ENCODE measurements at places on chromosomes 2 and 18.

- no peak for DNase-seq
These were observed 1.3 kb downstream of the SALL3 start for GRCh38 chr18:78980777-78981380.

- DNase-seq, result no peak
These were observed 3.9 kb downstream of the ANKRD44 start for GRCh38 chr2:197306696-197307040.

- no peak for DNase-seq
These were observed 39.9 kb upstream of the DARS1 start for GRCh38 chr2:136025057-136025973.

DNA sequence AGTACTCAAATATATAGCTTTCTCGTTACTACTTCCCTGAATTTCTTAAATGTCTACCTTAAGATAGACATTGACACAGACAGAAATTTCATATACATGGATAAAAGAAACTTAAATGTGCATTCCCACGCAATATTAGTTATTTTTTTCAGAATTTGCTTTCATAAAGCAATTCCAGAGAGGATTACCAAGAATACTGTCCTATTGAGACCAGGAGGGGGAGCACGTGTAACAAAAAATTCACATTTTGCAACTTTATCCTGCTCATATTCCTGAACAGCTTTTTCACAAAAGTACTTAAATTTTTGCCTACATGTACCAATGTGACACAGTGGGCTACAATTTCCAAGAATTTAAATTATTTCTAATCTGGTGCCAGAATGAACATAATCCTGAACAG lies 30.7 kb upstream of the ERCC3 start:
- DNase-seq, result no peak

GRCh38 chr2:9103663-9104277 lies 100.3 kb upstream of the MBOAT2 start:
- DNase-seq, result no peak

DNA sequence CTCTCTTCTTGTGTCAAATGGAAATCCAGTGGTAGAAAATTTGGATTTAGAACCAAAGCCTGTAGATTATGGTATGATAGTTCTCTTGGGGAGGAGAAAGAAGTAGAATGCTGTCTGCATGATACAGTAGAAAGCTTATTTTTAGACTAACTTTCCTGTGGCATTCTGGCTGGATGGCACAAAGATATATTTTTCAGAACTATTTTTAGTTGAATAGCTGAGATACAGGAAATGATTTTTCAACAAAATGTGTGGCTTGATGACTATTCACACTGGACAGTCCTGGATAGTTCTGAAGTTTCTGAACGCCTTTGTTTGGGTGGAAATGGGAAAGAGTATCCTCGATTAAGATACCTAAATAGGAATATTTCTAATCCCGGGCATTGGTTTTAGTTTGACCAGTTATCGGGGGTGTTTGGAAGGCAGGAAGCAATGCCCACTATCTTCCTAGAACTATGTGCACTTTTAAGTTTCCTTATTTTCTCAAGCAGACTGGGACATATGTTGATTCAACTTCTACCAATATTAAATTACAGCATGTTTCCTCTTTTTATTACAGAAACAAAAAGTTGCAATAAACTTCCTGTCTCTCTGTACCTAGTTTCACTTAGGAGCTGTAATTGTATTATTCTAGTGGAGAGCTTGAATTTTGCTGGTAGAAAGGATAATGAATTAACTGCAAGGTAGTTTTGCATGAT lies 32.1 kb downstream of the GDF7 start:
- DNase-seq, result no peak

- DNase-seq, result no peak
These were observed 236.8 kb downstream of the SEPTIN10 start for GRCh38 chr2:109376796-109377495.

DNA sequence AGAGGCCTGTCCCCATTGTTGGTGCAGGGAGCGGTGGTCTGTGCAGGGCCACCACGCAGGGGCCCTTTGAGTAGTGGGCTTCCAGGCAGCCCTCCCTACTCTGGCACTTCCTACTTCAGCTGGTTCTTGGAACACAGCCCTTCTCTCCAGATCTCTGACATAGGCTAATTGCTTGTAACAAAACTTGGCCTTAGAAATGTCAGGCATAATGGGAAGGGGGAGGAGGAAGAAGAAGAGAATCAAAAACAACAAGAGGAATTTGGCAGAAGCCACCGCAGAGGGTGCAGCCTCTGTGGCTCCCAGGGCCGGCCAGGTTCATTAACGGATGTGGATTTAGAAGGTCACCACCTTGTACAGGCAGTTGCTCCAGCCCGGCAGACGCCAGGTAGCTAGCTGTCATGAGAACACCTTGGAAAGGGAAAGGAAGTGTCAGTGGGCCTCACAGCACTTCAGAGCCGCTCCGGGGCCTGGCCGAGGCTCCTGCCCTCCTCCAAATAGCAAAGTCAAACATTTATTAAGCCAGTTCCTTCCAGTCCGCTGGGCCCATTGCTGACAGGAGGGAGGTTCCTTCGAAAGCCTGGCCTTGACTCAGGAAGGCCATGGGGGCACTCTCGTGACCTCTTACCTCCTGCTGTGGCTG lies 7.4 kb downstream of the BOD1L2 start:
- no peak for DNase-seq

GRCh38 chr2:234808907-234809306 lies 142.9 kb upstream of the SH3BP4 start:
- no peak for DNase-seq

GRCh38 chr2:20626698-20627513 lies 24.0 kb downstream of the HS1BP3 start:
- DNase-seq, result no peak

GRCh38 chr18:44047585-44047984 lies 633.1 kb upstream of the SETBP1 start:
- no peak for DNase-seq

GRCh38 chr2:164794432-164795231 lies 47.0 kb downstream of the COBLL1 start:
- DNase-seq, result no peak

DNA sequence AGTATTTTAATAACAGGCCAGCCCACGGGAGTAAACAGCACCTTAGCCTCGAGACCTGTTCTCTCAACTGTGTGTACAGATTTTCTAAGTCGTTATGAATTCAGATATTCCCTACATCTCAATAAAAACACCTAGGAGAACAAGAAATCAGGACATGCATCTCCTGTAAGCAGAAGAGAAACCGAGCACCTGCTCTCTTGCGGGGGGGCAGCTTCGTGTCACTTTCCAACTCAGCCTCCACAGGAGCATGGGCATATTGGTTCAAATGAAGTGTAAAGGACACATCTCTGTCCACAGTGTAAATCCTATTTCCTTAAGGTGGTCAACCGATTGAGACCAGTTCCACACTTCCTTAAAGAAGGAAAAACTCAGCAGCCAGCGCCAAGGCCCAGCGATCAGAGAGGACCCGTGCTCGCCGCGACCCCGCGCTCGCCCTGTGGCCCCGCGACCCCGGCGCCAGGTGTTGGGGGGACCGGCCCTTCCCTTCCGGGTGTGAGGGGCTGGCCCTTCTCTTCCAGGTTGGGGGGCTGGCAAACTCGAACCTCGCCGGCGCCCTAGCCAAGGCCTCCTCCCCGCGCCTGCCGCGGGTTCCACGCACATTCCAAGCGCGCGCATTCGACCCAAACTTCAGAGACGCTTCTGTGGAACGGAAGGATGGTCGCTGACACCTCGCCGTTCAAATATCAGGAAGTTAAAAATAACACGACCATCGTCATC lies 652 bp downstream of the SH3YL1 start:
- DNase-seq, result no peak

DNA sequence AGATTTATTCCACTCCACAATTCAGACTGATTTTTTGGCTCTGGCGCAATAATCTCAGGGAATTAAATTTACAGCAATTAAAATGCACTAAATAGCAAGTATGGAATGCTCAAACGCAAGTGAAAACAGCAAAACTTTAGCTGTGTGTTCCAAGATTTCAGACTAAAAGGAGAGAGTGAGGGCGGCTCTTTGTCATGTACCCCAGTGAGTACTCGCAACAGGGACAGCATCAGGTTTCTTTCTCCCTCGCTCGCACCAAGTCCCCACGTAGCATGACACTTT lies 1.1 kb downstream of the ROCK2 start:
- no peak for DNase-seq

GRCh38 chr18:27600245-27600644 lies 415.1 kb upstream of the CHST9 start:
- DNase-seq, result no peak

- no peak for DNase-seq
These were observed 2.7 kb downstream of the MAP4K3 start for GRCh38 chr2:39434233-39434897.

DNA sequence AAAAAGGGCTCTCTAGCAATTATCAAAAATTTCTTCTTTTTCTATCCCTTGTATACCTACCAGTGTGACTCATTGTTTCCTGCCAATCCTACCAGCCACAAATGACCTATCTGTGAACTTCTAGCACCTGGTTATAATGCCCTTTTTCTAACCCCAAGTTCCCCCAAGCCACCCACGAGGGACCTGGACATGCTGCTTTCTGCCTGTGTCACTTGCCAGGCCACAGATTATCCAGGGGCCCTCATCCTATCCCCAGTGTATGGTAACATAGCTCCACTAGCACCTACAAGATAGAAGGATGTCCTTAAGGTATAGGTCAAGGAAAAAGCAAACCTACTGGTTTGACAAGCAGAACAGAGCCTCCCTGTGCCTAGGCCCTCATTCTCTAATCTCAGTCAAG lies 26.8 kb downstream of the AAK1 start:
- DNase-seq, result no peak
